Stimulated activated CD4-positive, alpha-beta T cell treated with anti-CD3 and anti-CD28 coated beads, TNF-alpha, amount 100 ng/mL, for 1 hour (primary cell): ENCODE measurements at places on chromosomes 13 and 19.

DNA sequence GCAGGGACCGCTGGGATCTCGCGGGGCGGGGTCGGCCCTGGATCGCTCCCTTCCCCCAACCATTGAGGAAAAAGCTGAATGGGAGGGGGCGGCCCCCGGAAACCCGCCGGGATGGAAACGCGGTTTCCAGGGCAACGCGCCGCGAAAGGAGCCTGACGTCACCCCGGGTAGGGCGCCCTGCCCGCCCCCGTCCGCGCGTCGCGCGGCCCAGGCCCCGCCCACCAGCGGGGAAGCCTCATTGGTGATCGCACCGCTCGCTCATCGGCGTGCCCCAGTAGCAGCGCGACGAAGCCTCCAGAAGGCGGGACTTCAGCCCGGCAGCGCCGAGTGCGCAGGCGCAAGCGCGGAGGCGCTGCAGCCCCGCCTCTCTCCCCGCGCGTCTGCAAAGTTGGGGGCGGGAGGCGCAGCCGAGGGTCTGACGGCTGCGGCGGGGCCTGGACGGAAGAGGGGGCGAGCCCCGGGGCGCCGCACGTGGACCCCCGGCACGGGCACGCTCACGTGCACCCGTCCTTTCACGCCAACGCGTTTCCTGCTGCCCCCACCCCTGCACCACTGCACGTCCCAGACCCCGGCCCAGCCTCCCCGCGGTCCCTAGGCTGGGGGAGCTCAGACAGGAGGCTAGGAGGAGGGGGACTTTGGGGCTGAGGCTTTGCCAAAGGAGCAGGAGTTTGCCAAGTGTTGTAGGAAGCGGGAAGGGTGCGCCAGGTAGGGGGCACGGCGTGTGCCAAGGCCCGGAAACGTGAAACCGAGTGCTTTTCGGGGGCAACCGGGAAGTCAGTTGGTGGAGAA lies 8.2 kb upstream of the CIRBP start:
- DNase-seq, result peak; percentile 94

DNA sequence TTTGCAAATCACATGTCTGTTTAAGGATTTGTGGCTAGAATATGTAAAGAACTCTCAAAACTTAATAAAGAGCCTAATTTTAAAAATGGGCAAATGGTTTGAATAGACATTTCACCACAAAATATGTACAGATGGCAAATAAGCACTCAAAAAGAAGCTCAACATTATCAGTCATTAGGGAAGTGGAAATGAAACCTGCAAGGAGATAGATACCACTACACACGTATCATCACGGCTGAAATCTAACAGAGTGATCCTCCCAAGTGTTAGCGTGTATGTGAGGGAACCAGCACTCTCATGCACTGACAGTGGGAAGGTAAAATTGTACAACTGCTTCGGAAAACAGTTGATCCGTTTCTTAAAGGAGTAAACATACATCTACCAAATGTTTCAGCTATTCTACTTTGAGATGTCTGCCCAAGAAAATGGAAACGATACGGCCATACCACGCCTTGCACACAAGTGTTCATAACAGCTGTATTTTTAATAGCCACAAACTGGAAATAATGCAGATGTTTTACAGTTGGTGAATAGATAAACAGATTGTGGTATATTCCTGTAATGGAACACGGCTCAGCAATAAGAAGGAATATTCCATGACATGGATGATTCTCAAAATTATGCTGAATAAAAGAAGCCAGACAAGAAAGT lies 14.5 kb downstream of the ARHGEF7 start:
- no peak for DNase-seq

DNA sequence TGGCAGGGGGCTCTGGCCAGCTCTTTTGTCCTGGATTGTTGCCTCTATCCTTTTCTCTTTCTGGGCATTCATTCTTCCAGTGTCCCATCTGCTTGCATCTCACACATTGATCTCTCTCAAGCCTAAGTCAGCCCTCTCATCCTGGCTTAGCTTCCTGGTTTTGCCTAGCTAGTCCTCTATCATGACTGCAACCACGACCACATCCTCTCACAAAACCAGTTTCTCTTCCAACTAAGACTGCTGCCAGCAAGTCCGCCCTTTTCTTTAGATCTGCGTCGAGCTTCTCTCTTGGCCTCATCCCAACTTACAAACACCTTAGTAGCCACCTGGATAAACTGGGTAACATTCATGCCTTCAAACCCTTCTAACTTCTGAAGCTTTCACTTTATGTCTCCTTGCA lies 212.2 kb upstream of the HTR2A start:
- no peak for DNase-seq

DNA sequence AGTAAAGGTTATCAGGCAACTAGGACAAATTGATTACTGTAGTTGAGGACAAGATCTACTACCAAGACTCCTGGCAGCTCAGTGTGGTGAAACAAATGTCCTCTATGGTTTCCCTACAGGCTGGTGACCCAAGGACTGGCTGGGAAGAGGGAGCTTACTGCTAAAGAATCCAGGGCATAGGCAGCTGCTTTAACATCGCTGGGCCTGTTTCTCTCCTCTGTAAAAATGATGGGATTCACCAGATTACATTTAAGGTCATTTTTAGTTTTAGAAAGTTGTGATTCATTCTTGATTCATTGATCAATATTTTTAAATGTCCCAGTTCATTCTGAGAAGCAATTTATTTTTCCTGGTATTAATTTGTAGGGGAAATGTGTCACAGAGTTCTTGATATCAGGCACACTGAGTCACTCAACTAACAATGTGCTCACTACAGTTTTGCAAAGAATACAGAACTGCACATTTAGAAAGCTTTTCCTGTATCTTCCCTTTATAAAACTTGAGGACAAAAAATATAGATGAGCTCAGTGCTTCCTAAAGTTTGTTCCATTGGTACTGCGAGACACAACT lies 19.6 kb upstream of the FAM124A start:
- no peak for DNase-seq

DNA sequence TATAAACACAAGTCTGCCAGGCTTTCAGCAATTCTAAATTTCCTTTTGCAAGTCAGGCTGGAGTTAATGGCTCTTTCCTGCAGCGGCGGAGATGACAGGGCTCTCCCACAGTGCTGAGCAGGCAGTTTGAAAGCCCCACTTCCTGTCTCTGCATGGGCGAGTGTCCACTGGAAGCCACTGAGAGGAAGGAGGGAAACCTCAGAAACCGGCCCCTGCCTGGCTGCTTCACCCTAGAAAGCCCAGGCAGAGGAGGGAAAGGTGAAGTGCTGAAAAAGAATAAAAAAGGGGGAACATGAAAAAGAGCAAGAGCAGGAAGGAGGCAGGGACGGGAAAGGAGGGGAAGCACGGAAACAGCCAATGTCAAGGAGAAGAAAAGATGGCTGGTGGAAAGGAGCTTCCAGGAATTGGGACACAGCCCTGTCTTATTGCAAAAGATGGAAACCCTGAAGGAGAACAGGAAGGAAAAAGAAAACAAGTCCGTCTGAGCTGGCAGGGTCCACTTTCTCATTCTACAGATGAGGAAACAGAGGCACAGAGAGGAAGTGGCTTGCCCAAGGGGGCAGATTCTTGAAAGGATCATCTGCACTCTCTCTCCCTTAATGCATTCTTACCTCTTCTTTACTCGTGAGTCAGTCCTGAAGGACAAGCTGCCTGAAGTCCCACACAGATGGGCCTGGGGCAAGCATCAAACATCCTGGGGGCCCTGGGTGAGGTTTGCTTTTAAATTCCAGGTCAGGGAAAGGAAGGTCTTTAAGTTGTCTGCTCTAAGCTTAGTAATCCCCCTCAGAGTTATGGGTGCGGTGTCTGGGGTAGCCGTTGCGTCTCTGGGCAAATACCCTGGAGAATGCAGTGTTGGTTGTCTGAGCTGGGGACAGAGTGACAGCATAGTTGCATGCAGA lies 38.8 kb upstream of the ALOX5AP start:
- no peak for DNase-seq

DNA sequence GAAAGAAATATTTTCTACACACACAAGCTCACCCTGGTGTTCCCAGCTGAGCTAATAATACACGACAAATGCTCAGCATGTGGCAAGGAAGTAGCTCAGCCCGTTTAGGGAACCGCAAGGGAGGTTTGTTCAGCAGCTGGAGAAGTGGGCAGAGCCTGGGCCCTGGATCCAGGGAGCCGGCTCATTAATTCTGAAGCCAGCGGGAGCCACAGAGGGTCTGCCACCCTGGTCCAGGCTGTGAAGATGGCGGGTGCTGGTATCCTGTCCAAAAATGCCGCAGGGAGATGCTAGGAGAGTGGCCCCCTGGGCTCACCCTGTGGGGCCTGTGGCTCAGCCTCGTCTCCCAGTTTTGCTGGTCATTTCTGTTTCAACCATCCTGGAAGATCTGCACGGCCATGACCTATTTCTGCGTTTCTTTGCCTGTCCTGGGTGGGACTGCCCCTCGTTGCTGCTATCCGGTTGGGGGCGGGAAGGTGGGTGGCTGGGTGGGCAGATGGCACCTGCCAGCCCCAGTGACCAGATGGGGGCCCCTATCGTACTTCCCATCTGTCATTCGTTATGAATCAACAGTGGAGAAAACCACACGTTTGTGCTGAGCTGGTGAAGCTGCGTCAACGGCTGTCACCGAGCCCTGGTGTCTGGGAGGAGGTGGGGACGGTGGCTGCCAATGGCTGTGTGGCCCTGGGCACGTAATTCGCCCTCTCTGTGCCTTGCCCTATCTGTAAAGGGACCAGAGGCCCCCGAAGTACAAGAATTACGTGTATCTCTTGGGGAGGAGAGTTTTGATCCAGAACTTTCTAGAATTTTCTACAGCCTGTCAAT lies 2.7 kb upstream of the GNA15 start:
- peak; percentile 54 for DNase-seq

DNA sequence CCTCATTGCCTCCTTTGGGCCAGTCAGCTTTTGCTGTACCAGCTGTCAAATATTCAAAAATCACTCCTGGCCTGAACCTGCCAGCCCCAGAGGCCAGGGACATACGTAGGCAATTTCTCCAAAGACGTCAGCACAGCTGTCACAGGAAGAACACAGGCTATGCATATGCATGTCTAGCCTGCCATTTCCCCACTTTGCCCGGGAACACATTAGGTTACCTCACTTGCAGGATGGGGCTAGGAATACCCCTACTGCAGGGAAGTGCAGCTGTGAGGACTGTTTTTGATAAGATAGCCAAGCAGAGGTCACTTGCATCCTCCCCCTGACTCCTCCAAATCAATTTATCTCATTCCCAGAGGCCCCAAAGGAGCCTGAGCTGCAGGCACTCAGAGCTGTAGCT lies 2.8 kb downstream of the ZNF667 start:
- no peak for DNase-seq

DNA sequence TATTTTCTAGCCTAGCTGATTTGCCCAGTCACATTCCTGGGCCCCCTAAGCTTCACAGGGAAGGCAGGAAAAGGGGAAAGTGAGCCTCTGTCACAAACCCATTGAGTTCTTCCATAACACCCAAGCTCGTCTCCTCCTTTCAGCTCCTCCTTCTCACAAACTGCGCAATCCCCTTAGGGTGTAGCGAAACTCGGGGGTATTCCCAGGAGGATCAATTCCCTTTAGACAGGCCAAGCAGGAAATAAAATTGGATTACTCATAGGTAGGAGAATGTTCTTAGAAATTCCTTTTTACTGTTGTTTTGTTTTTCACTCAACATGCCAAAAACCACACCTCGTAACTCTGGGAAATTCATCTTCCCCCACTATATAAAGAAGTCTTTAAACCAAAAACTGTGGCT lies 139.3 kb downstream of the IRS2 start:
- DNase-seq, result no peak

DNA sequence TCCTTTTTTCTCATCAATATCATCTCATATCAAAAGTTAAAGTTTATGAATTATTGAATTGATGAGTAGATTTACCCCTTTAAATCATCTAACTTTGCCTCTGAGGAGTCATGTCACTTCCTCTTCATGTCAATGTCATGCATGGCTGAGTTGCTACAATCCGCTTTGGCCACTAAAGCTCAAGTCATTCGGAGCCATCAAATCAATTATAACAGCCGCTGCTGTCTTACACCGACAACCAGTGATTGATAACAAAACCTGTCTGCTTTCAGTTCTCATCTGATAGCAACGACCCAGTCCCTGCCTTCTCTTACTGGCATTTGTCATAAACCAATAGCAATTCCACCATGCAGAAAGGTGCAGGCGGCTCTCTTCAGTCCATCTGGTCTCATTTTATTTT lies 429.3 kb downstream of the DIAPH3 start:
- DNase-seq, result no peak

GRCh38 chr19:19140476-19140875 lies 2.2 kb upstream of the TMEM161A start:
- DNase-seq, result no peak

GRCh38 chr19:11007385-11007784 lies 46.6 kb downstream of the SMARCA4 start:
- no peak for DNase-seq

- DNase-seq, result no peak
Observed at GRCh38 chr19:15419413-15420025, 731 bp upstream of the AKAP8L start.

- DNase-seq, result no peak
Observed at GRCh38 chr13:21672796-21673538, 2.1 kb downstream of the FGF9 start.

DNA sequence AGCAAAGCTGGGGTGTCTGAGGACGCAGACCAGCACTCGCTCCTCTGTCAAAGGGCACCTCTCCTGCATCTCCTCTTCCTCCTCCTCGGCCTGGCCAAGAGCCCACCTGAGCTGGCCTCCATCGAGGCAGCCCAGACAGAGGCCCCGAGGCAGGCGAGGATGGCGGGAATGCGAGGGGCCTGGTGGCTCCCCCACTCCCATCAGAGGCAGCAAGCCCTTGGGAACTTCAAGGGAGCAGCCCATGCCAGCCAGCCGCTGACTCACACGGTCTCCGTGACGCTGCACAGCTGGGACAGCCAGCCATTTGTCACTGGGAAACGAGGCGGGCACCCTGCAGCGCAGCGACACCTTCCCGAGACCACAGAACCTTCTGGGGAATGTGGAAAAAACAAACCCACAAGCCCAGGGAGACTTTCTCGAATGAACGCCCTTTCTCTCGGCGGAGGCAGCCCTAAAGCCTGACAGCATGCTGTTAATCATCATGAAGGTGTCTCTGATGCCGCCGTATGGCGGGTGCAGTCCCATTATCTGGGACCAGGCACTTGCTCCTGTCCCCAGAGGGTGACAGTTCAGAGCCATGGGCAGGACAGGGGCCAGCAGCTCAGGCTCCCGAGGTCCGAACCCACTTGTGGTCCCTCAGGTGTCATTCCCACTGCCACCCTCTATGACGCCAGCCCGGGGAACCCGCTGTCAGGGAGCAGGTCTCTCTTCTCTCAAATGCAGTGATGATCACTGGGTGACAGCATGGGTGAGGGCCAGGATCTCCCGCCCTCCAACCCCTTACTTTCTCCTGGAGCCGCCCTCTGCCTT lies 53.0 kb downstream of the PEPD start:
- DNase-seq, result no peak

- no peak for DNase-seq
Observed at GRCh38 chr13:45162821-45163220, 38.0 kb downstream of the KCTD4 start.

- no peak for DNase-seq
Observed at GRCh38 chr19:51427201-51427600, 9.8 kb upstream of the SIGLEC10 start.
